T-helper 17 cell (primary cell): ENCODE measurements at places on chromosomes 2 and 18. TPM values are rescaled to one million over a fixed set of nuclear protein-coding genes. Genes with fewer than 3 reads are reported as not detected.

The PROKR1 gene
- not detected for total RNA-seq

The GAREM1 gene
- total RNA-seq: 0.13 TPM

The CNGA3 gene
- total RNA-seq: not detected

The PSMG2 gene
- total RNA-seq: 60.7 TPM

The NDC80 gene
- total RNA-seq: 9.6 TPM

The SIX2 gene
- not detected for total RNA-seq

The DNAJB2 gene
- 120 TPM for total RNA-seq

The TUBA4B gene
- not detected for total RNA-seq

GRCh38 chr2:224190234-224190935, 151.3 kb upstream of the SERPINE2 start:
- DNase-seq: no peak
- H3K36me3 ChIP-seq: peaks cover 2% of the 10 kb centered on the region
- no peak overlapping the region for H3K4me3 ChIP-seq
- H3K4me1 ChIP-seq: no peaks in the 10 kb centered on the region
- H3K27ac ChIP-seq: no peak overlapping the region

GRCh38 chr18:54100920-54101470, 123.5 kb downstream of the MBD2 start:
- H3K4me3 ChIP-seq: no peak overlapping the region
- H3K36me3 ChIP-seq: no peaks in the 10 kb centered on the region
- no peaks in the 10 kb centered on the region for H3K27me3 ChIP-seq
- no peaks in the 10 kb centered on the region for H3K4me1 ChIP-seq

DNA sequence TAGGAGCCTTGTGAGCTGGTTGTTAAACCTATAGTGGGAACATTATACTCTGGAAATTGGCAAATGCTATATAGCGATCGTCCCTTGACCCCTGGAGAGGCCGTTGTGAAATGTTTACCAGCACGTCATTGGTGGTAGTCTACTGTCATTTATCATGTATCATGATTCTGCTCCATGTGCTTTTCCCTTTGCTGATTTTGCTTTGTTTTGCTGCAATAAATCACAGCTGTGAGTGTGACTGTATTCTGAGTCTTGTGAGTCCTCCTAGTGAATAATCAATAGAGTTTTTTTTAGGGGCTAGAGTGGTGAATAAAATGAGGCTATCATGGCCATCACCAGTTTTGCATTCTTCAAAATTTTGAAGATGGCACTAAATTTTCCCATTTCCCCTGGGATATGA, 189.1 kb downstream of the HRH4 start:
- H3K36me3 ChIP-seq: peaks cover 3% of the 10 kb centered on the region
- no peaks in the 10 kb centered on the region for H3K4me1 ChIP-seq
- no peak overlapping the region for H3K4me3 ChIP-seq

DNA sequence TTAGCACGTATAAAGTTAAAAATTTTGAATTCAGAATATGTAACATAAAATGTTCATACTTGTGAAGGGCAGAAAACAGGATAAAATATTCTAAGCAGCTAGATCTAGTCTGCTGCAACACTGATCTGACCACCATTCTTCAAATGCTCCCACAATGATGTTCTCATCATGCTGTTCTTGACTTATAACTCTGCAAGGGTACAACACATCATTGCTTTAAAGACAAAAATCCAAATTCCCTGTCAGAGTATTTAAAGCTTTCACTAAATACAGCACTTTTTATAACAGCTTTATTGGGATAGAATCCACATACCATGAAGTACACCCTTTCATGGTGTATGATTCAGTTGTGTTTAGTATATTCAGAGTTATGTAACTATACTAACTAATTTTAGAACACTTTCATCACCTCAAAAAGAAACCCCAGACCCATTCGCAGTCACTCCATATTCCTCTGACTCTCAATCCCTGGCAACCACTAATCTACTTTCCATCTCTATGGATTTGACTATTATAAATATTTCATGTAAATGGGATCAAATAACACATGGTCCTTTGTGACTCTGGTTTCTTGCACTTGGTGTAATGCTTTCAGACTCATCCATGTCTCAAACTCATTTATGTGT, 56.4 kb downstream of the MAP4K3 start:
- no peak for DNase-seq
- H3K27me3 ChIP-seq: no peaks in the 10 kb centered on the region
- H3K27ac ChIP-seq: no peak overlapping the region
- peaks cover 13% of the 10 kb centered on the region for H3K4me1 ChIP-seq

DNA sequence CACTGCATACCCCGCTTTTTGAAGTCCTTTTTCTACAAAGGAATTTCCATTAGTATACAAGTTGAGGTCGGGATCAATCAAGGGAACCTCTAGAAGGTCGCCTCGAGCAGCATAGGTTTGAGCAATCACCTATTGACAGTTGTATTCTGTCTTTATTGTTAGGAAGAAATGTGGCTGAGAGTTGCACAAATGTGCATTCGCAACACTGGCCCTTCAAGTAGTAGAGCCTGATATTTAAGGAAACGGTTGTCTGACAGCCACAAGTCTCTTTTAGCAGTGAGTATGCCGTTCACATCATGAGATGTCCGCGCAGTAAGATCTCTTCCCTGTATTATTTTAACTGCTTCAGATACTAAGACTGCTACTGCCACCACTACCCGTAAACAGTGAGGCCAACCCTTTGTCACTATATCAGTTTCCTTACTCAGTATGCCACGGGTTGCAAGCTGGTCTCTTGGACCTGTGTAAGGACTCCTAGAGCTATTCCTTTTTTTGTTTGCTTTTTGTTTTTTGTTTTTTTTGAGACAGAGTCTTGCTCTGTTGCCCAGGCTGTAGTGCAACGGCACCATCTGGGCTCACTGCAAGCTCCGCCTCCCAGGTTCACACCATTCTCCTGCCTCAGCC, 10.0 kb upstream of the STARD7 start:
- no peak overlapping the region for H3K27ac ChIP-seq
- peaks cover 4% of the 10 kb centered on the region for H3K4me1 ChIP-seq
- DNase-seq: no peak
- H3K27me3 ChIP-seq: no peaks in the 10 kb centered on the region

DNA sequence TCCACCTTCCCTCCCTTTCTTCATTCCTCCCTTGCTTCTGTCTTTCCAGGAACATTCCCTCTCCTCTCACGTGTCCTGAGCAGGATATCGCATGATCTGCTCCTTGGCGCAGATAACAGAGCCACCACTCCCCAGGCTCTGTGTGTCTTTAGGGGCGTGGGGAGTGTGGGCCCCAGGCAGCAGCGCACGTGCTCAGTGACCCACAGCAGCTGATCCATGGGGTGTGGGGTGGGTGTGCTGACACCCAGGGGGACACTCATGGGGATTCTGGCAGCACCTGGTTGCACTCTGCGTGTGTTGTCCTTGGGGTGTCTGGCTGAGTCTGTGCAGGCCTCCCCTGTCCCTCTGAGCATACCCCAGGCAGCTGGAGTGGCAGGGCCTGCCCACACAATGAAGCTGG, 9.9 kb upstream of the FOSL2 start:
- H3K36me3 ChIP-seq: no peaks in the 10 kb centered on the region
- no peaks in the 10 kb centered on the region for H3K27me3 ChIP-seq
- no peak for DNase-seq
- H3K4me3 ChIP-seq: no peak overlapping the region
- no peak overlapping the region for H3K27ac ChIP-seq
- peaks cover 16% of the 10 kb centered on the region for H3K4me1 ChIP-seq

GRCh38 chr2:227460070-227460485, 11.9 kb upstream of the AGFG1 start:
- peak overlapping the region; percentile 49 for H3K27ac ChIP-seq
- DNase-seq: peak; percentile 24
- peaks cover 48% of the 10 kb centered on the region for H3K4me1 ChIP-seq
- peak overlapping the region; percentile 56 for H3K4me3 ChIP-seq

- H3K36me3 ChIP-seq: no peaks in the 10 kb centered on the region
- no peaks in the 10 kb centered on the region for H3K27me3 ChIP-seq
- H3K27ac ChIP-seq: no peak overlapping the region
- DNase-seq: no peak
Observed at GRCh38 chr2:139556789-139557188, 776.6 kb upstream of the NXPH2 start.

DNA sequence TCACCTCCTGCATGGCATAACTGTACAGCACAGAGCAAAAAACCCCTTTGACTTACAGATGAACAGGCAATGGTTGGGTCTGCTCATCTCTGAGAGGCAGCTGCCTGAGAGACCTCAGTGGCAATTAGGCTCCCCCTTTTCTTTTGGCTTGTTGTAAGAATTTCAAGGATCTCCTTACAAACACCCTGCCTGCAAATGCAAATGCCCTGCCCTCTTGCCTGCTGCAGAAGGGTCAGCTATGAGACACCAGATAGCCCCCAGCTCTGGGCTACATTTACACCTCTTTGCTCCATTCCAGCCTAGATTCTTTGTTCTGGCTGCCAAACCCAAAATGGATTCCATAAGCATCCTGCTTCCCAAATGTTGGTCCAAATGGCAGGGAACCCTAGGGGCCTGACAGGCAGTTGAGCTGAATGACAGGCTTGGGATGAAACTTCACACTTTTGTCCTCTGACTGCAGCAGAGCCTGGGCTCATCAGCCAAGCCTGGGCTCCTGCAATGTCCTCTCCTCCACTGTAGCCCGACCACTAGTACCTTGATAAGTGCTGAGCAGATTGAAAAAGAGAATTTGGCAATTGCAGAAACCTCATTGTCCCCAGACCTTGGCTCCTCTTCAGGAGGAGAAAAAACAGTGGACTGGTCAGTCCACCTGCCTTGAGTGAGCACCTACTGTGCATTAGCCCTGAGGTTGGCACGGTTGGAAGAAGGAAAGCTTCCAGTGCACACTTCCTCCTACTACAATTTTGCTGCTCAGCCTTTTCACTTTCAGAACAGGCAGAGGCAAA, 678.3 kb downstream of the BCL11A start:
- H3K4me1 ChIP-seq: no peaks in the 10 kb centered on the region
- H3K36me3 ChIP-seq: no peaks in the 10 kb centered on the region
- no peak for DNase-seq
- no peak overlapping the region for H3K27ac ChIP-seq
- no peaks in the 10 kb centered on the region for H3K27me3 ChIP-seq
- no peak overlapping the region for H3K4me3 ChIP-seq

GRCh38 chr2:176317623-176318065, 48.4 kb downstream of the MTX2 start:
- H3K4me3 ChIP-seq: no peak overlapping the region
- DNase-seq: no peak
- peaks cover 7% of the 10 kb centered on the region for H3K36me3 ChIP-seq

- peaks cover 9% of the 10 kb centered on the region for H3K27me3 ChIP-seq
- no peaks in the 10 kb centered on the region for H3K4me1 ChIP-seq
- no peak overlapping the region for H3K27ac ChIP-seq
- no peak for DNase-seq
Observed at GRCh38 chr2:47226132-47226922, 71.2 kb upstream of the STPG4 start.

GRCh38 chr2:88342749-88343148, 109.7 kb downstream of the FOXI3 start:
- H3K4me1 ChIP-seq: peaks cover 4% of the 10 kb centered on the region
- no peak overlapping the region for H3K27ac ChIP-seq
- DNase-seq: no peak
- H3K27me3 ChIP-seq: peaks cover 15% of the 10 kb centered on the region

DNA sequence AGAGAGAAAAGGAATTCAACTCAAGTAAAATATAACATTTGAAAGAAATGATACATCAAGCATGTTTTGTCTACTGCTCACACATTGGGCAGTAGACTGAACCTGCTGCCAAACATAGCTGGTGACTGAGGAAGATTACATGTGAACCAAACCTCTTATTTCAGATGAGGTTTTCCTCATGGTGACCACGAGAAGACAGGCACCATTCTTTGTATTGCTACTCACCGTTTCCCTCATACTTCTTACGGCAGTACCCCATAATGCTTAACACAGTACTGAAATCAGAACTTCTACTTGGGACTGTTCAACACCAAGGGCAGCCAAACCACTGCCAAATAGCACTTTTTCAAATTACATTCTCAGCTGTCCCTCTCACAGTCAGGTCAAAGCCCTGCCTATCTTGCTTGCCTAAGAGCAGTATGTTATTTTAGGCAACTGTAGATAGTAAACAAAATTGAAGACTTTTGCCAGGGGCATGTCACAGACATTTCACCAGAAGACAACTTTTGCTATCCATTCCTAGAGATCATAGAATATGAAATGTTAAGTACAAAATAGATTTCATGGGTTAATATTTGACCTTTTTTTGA, 167.1 kb upstream of the DOK6 start:
- H3K4me1 ChIP-seq: no peaks in the 10 kb centered on the region
- no peak for DNase-seq
- no peaks in the 10 kb centered on the region for H3K36me3 ChIP-seq
- H3K27ac ChIP-seq: no peak overlapping the region
- peaks cover 9% of the 10 kb centered on the region for H3K27me3 ChIP-seq

GRCh38 chr2:219959471-219959870, 332.0 kb downstream of the SLC4A3 start:
- H3K4me1 ChIP-seq: no peaks in the 10 kb centered on the region
- no peak for DNase-seq
- H3K36me3 ChIP-seq: peaks cover 3% of the 10 kb centered on the region
- no peak overlapping the region for H3K4me3 ChIP-seq
- H3K27ac ChIP-seq: no peak overlapping the region

GRCh38 chr2:10333247-10333613, 30.5 kb downstream of the HPCAL1 start:
- peaks cover 53% of the 10 kb centered on the region for H3K4me1 ChIP-seq
- no peaks in the 10 kb centered on the region for H3K27me3 ChIP-seq
- H3K27ac ChIP-seq: no peak overlapping the region
- DNase-seq: no peak

GRCh38 chr2:216013080-216013909, at the start of gene MREG:
Gene MREG (minus strand): TSS chr2:216013551. CDS start chr2:216013327, 224 bp downstream.
- H3K4me3 ChIP-seq: peak within 1 kb of the TSS; percentile 92
- peaks cover 3% of the 10 kb centered on the region for H3K36me3 ChIP-seq
- DNase-seq: peak; percentile 78
- H3K27ac ChIP-seq: peak within 1 kb of the TSS; percentile 71
- H3K4me1 ChIP-seq: peaks cover 32% of the 10 kb centered on the region

GRCh38 chr18:58863539-58864145, 1.0 kb upstream of the ZNF532 start:
- H3K36me3 ChIP-seq: peaks cover 3% of the 10 kb centered on the region
- no peak overlapping the region for H3K27ac ChIP-seq
- peaks cover 12% of the 10 kb centered on the region for H3K4me1 ChIP-seq
- DNase-seq: peak; percentile 13
- peak overlapping the region; percentile 66 for H3K4me3 ChIP-seq
- H3K27me3 ChIP-seq: peaks cover 60% of the 10 kb centered on the region

DNA sequence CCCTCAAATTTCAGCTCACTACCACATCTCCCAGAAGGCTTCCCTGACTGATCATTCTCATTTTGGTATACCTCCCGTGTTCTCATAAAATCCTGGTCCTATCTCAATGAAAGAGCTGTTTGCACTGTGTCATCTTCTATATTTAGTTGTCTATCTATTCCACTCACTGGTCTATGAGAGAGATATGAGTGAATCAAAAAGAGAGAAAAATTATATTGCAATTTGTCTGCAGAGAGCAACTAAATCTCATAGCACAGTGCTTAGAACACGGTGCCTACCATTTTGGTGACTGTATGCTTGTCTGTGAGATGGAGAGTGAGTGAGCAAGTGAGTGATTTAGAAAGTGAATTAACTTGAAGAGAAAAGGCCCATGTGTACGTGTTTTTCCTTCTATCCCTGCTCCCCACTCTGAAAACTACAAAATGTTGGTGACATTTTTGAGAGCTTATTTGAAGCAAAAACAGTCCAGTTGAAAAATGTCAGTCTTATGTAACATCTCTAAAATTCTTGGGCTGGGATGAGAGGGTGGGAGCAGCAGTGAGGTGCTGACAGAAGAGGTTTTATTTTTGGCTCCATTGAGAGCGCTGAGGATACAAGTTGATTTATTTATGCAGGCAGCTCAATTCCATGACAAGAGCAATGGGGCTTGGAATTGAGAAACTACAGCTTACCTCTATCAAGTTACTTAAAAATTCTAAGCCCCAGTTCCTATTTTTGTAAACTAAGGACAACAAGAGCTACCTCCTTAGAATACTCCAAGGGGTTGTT, 373.5 kb upstream of the CHST9 start:
- no peak for DNase-seq
- H3K4me1 ChIP-seq: no peaks in the 10 kb centered on the region
- no peak overlapping the region for H3K4me3 ChIP-seq
- no peaks in the 10 kb centered on the region for H3K36me3 ChIP-seq
- H3K27me3 ChIP-seq: no peaks in the 10 kb centered on the region
